ENCODE measurements at places on chromosomes 7 and 10. TPM values are rescaled to one million over a fixed set of nuclear protein-coding genes. Genes with fewer than 3 reads are reported as not detected.

DNA sequence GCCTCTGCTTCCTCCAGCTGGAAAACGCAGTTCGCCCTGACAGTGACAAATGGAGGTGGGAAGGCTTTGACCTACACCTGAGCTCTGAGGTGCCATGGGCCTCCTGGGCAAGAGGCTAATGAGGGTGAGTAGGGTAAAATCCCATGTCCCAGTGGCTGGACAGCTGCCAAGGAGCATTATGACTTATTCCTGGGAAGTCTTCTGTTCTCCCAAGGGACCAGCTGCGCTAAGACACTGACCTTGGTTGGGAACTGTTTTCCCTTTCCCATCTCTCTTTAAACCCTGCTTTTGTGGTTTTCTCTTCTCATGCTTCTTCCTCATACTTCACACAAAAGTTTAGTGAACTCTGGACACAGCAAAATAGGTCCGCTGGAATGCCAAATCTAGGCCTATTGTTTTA is 72.6 kb downstream of the COPG2 start:
- DNase-seq: no peak
- no peaks in the 10 kb centered on the region for H3K36me3 ChIP-seq
- H3K4me3 ChIP-seq: no peak overlapping the region
- no peaks in the 10 kb centered on the region for H3K27me3 ChIP-seq
- H3K4me1 ChIP-seq: no peaks in the 10 kb centered on the region
- H3K27ac ChIP-seq: no peak overlapping the region

- H3K36me3 ChIP-seq: no peaks in the 10 kb centered on the region
- no peak for DNase-seq
- H3K27ac ChIP-seq: peak overlapping the region; percentile 85
Measured at GRCh38 chr7:14837216-14837615, 65.3 kb downstream of the DGKB start.

DNA sequence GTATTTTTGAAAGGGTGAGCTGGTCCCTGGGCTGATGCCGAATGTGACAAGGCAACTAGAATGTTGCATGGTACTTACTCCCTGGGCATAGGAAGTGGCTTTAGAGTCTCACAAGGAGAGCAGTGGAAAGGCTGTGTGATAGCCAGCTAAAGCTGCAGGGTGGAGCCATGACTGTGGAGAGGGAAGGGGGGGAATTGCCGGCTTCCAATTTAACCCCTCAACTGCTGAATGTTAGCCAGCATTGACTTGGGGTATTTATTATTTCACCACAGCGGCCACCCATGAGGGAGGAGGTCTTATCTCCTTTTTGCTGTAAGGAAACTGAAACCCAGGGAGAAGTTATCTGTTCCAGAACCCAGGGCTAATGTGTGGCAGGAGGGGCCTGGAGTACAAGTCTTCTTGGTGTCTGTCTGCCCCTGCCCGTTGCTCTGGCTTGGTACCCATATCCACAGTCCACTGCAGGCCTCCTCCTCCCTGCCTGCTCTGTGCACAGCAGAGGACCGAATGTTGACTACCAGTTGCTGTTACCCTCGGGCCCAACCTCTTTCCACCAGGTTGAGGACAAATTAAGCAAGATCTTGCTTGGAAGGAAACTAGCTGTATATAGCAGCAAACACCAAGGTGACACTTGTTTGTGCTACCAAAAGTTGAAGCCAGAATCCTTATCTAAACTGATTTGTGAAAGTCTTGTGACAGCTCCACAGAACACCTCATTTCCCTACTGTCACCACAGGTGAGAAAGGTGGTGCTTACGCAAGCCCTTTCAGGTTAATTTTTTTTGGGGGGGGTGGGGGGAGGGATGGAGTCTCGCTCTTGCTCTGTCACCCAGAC is 37.6 kb downstream of the WBP1L start:
- H3K36me3 ChIP-seq: no peaks in the 10 kb centered on the region
- H3K4me1 ChIP-seq: peaks cover 64% of the 10 kb centered on the region
- no peak overlapping the region for H3K4me3 ChIP-seq
- H3K27me3 ChIP-seq: no peaks in the 10 kb centered on the region
- peak overlapping the region; percentile 43 for H3K27ac ChIP-seq

DNA sequence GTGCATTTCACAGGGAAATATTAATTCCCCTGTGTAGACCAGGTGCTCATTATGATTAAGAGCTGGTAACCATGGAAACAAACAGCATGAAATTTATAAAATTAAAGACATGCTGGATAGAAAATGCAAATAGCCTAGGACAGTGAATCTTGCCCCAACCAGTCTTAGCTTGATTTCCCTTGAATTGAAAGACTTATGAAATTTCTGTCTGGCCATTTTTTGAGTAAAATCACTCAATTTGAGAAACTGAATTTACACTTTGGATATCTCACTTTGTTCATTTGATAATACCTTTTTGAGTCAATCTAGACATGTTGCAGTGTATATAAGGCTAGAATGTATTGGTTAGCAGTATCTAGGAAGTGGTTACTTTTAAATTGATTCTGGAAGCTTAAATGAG is 4.4 kb upstream of the SMIM30 start:
- no peaks in the 10 kb centered on the region for H3K27me3 ChIP-seq
- no peak overlapping the region for H3K27ac ChIP-seq
- no peak overlapping the region for H3K4me3 ChIP-seq
- no peaks in the 10 kb centered on the region for H3K36me3 ChIP-seq

GRCh38 chr10:36736311-36736710 is 389.1 kb upstream of the ANKRD30A start:
- no peaks in the 10 kb centered on the region for H3K4me1 ChIP-seq
- H3K36me3 ChIP-seq: no peaks in the 10 kb centered on the region
- no peak overlapping the region for H3K27ac ChIP-seq
- no peak for DNase-seq
- no peak overlapping the region for H3K4me3 ChIP-seq

DNA sequence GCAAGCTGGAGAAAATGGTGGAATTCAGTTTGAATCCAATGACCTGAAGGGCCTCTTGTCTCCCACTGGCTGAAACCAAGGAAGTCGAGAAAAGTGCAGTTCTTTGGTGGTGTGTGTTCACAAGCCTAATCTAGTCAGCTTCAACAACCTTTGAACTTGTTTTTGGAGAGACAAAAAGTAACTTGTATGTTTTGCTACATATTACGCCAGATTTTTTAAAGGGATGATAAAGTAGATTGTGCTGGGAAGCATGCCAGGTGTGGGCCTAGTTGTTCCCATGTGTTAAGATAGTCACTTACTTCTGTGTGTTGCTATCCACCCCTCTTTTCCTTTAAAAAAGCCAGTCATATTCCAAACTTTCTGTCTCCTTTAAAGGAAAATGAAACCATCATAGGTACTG is 79.7 kb upstream of the FAM3C start:
- no peak overlapping the region for H3K4me3 ChIP-seq
- H3K36me3 ChIP-seq: no peaks in the 10 kb centered on the region
- no peaks in the 10 kb centered on the region for H3K4me1 ChIP-seq
- H3K27ac ChIP-seq: no peak overlapping the region
- H3K27me3 ChIP-seq: no peaks in the 10 kb centered on the region

GRCh38 chr7:128849804-128850490 is 12.7 kb upstream of the ATP6V1F start:
- H3K4me1 ChIP-seq: no peaks in the 10 kb centered on the region
- H3K36me3 ChIP-seq: peaks cover 97% of the 10 kb centered on the region
- H3K4me3 ChIP-seq: no peak overlapping the region
- no peak overlapping the region for H3K27ac ChIP-seq

- H3K27me3 ChIP-seq: no peaks in the 10 kb centered on the region
- no peak for DNase-seq
- no peaks in the 10 kb centered on the region for H3K36me3 ChIP-seq
- peak overlapping the region; percentile 71 for H3K27ac ChIP-seq
- H3K4me3 ChIP-seq: no peak overlapping the region
Measured at GRCh38 chr10:31147210-31147608, 115.5 kb upstream of the ZNF438 start.

- peak; percentile 14 for DNase-seq
- H3K36me3 ChIP-seq: no peaks in the 10 kb centered on the region
- H3K4me1 ChIP-seq: peaks cover 8% of the 10 kb centered on the region
- no peaks in the 10 kb centered on the region for H3K27me3 ChIP-seq
- peak overlapping the region; percentile 7 for H3K27ac ChIP-seq
- no peak overlapping the region for H3K4me3 ChIP-seq
Measured at GRCh38 chr7:92925876-92926696, 89.7 kb upstream of the CDK6 start.

GRCh38 chr7:17181482-17181881 is 117.0 kb upstream of the AHR start:
- no peak overlapping the region for H3K27ac ChIP-seq
- no peaks in the 10 kb centered on the region for H3K36me3 ChIP-seq
- DNase-seq: no peak
- H3K4me3 ChIP-seq: no peak overlapping the region

- DNase-seq: peak; percentile 78
- H3K27me3 ChIP-seq: no peaks in the 10 kb centered on the region
- H3K4me3 ChIP-seq: no peak overlapping the region
- H3K4me1 ChIP-seq: peaks cover 3% of the 10 kb centered on the region
- H3K36me3 ChIP-seq: no peaks in the 10 kb centered on the region
Measured at GRCh38 chr7:27922907-27923641, 183.1 kb downstream of the TAX1BP1 start.

DNA sequence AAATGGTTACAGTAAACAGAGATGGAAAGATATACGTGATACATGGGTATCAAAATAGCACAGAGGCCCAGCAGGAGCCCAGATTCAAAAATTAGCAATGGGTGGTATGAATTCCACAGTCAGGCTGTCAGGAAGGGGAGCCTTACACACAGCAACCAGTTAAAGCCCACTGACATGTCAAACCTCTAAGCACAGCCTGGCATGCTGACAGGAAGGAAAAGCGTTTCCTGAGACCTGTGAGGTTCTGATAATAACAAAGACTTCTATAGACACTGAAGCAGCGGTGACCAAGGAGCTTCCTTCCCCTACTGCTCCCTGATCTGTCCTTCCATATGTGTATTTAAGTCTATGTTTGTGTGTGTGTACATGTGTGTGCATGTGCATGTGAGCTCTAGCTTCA is 89.9 kb downstream of the PHYHIPL start:
- no peaks in the 10 kb centered on the region for H3K27me3 ChIP-seq
- H3K36me3 ChIP-seq: no peaks in the 10 kb centered on the region
- no peak overlapping the region for H3K4me3 ChIP-seq
- no peak overlapping the region for H3K27ac ChIP-seq
- no peak for DNase-seq

GRCh38 chr10:45438466-45439090 is 64.6 kb downstream of the ALOX5 start:
- H3K36me3 ChIP-seq: no peaks in the 10 kb centered on the region
- no peak overlapping the region for H3K27ac ChIP-seq
- no peak overlapping the region for H3K4me3 ChIP-seq
- no peaks in the 10 kb centered on the region for H3K27me3 ChIP-seq
- DNase-seq: no peak

DNA sequence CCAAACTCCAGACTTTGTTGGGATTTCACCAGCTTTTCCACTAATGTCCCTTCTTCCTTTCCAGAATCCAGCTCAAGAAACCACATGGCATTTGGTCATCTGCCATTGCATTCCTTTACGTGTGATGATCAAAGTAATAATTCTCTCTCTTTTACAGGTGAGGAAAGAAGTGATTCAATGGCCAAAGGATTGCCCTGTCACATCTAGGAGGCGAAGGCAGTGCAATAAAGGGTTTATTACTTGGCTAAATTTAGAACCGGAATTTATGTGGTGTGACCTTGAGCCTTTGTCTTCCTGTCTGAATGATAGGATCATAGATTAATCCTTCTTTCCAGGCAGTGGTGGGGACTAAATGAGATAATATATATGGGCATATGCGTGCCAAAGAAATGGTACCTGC is 58.3 kb upstream of the COBL start:
- H3K27me3 ChIP-seq: no peaks in the 10 kb centered on the region
- no peak overlapping the region for H3K4me3 ChIP-seq
- no peak for DNase-seq

GRCh38 chr7:154881526-154881925 is 121.4 kb downstream of the PAXIP1 start:
- H3K27me3 ChIP-seq: no peaks in the 10 kb centered on the region
- no peaks in the 10 kb centered on the region for H3K36me3 ChIP-seq
- DNase-seq: no peak
- H3K27ac ChIP-seq: no peak overlapping the region

DNA sequence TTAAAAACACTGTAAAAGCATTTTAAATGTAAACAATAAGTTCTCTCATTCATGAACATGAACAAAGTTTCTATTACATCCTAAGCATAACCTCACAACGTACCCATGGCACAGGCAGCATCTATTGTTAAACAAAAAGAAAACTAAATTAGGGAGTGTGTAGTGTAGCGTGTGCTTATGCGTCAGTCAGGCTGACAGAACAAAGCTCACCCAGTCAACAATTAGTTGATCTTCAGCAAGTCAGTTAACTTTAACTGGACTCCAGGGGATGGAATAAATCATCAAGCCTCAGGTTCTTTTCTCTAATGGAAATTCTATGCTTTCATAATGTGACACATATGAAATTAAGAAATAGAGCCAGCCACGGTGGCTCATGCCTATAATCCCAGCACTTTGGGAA is 91.6 kb upstream of the ODAD2 start:
- H3K36me3 ChIP-seq: peaks cover 3% of the 10 kb centered on the region
- DNase-seq: no peak
- no peak overlapping the region for H3K27ac ChIP-seq
- no peaks in the 10 kb centered on the region for H3K4me1 ChIP-seq
- H3K4me3 ChIP-seq: no peak overlapping the region

DNA sequence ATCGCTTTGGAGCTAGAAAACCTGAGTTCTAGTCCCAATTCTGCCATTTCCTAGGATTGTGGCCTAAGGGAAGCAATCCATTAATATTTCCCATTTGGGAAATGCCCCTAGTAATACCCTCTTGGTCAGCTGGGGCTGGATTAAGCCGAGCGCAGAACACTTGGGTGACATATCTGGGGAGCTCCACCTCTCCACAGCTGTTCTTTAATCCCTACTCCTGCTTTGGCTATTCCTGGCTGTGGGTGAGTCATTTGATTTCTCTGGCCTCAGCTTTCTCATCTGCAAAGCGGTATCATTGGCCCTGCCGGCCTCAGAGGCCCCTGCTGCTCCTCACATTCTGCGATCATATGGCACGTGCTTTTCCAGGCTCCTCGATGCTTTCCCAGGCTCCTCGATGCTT is 108.3 kb downstream of the BUB3 start:
- H3K27ac ChIP-seq: no peak overlapping the region
- no peak for DNase-seq

- H3K27me3 ChIP-seq: no peaks in the 10 kb centered on the region
- H3K4me3 ChIP-seq: no peak overlapping the region
- no peaks in the 10 kb centered on the region for H3K36me3 ChIP-seq
- H3K27ac ChIP-seq: no peak overlapping the region
- H3K4me1 ChIP-seq: no peaks in the 10 kb centered on the region
Measured at GRCh38 chr10:84548869-84549268, 220.5 kb downstream of the CCSER2 start.

- no peak overlapping the region for H3K4me3 ChIP-seq
- no peaks in the 10 kb centered on the region for H3K27me3 ChIP-seq
- H3K4me1 ChIP-seq: no peaks in the 10 kb centered on the region
- no peak for DNase-seq
- H3K36me3 ChIP-seq: no peaks in the 10 kb centered on the region
- no peak overlapping the region for H3K27ac ChIP-seq
Measured at GRCh38 chr7:21108182-21108581, 319.7 kb upstream of the SP4 start.

Gene GIMAP4
- total RNA-seq: 0.24 TPM

Gene MSMB
- not detected for total RNA-seq

Gene C10orf67
- 0.11 TPM for total RNA-seq

Gene PTPRZ1
- total RNA-seq: 0.33 TPM

Gene SLC26A5
- total RNA-seq: 0.15 TPM

Gene ZNF273
- 4.2 TPM for total RNA-seq

Gene TMEM184A
- 2.8 TPM for total RNA-seq

Gene SMNDC1
- 13.5 TPM for total RNA-seq

Gene FAM20C
- 15.7 TPM for total RNA-seq

Gene BHLHA15
- total RNA-seq: 2.2 TPM

All from cardiac muscle cell (in vitro differentiated cells and primary cell).